A375 (cell line): ENCODE measurements at places on chromosomes 4 and X. TPM values are rescaled to one million over a fixed set of nuclear protein-coding genes. Genes with fewer than 3 reads are reported as not detected.

Gene STIM2
- 22.6 and 28.0 TPM in 2 replicates for total RNA-seq

Gene MAGEC3
- 0.68 and 0.93 TPM in 2 replicates for total RNA-seq

Gene KIAA1210
- total RNA-seq: not detected in 2 replicates

Gene HTN3
- not detected in 2 replicates for total RNA-seq

Gene BANK1
- total RNA-seq: 0.08 and 0.11 TPM in 2 replicates
